ENCODE measurements at places on chromosomes 12 and 14.
A peak's percentile ranks its signal among the peaks of the same experiment; 100 is the strongest.

DNA sequence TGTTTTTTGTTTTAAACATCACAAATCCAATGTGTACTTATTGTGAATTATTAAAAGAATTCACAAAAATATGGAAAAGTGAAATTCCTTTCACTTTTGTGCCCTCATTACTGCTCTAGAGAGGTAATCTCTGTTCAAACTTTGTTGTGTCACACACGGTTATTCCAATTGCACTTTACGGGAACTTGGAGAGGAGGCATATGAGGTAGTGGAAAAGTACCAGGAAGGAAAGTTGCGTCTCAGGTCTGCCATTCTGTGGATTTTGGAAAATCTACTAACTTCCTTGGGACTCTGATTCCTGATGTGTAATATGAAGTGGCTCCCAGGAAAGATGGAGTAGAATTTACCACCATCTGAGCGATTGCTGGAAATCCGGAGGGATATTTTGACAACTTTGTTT is 90.9 kb upstream of the DCN start:
- H3K27ac ChIP-seq: peak overlapping the region; percentile 69
- H3K36me3 ChIP-seq: no peaks in the 10 kb centered on the region
- H3K4me1 ChIP-seq: peaks cover 30% of the 10 kb centered on the region
- DNase-seq: no peak

DNA sequence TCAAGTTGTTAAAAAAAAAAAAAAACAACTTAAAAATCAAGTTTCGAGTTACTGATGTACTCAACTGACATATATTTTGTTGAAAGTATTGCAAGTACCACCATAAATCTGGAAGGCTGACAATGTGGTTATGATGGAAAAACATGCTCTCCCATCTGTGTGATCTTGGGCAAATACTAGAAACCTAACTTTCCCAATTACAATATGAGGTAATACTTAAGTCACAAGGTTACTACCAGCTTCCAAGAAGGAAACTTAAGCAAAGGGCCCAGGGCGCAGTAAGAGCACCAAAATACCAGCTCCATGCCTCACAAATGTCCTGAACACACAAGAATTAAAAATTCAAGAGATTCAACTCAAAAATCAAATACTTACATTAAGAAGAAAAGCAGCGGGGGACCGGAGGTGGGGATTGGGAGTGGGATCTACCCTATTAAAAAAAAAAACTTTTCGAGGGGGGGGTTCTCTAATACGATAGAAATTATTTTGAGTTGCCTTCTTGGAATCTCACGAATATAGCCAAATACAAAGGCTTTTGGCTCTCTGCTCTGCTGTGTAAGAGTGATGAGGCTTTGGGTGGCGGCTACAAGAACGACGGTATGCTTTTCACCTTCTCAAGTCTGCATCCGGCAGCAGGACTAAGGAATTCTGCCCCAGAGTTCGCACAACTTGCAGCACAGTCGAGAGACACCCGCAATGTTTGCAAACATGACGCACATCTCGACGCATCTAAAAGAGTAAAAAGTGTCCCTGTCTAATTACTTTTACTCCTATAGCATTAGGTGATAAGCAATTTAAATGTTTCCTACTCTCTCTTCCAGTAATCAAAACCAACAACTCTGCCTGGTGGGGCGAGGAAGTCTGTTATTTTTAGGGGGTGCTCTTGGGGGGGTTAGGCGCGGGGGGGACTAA is 1.1 kb downstream of the SAV1 start:
- peaks cover 34% of the 10 kb centered on the region for H3K4me1 ChIP-seq
- H3K36me3 ChIP-seq: no peaks in the 10 kb centered on the region
- H3K27ac ChIP-seq: peak overlapping the region; percentile 98
- peak overlapping the region; percentile 73 for H3K4me3 ChIP-seq
- DNase-seq: no peak
- no peaks in the 10 kb centered on the region for H3K27me3 ChIP-seq

GRCh38 chr14:102208741-102209140 is 69.0 kb downstream of the WDR20 start:
- DNase-seq: no peak
- H3K27ac ChIP-seq: no peak overlapping the region
- no peaks in the 10 kb centered on the region for H3K4me1 ChIP-seq
- H3K4me3 ChIP-seq: no peak overlapping the region

DNA sequence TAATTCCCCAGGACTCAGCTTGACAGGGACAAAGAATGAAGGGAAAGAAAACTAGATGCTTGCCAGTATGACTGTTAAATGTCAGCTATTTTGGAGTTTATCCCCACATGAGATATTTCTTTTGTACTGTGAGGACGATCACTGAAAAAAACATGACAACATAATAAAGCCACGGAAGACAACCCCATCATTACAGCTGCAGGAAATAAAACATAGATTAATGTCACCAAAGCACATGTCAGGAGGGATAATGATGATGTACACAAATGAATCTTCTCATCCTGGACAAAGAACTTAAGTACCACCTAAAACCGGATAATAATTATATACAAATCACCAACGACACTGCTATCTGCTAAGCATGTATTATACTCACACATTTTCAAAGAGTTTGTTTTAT is 84.6 kb upstream of the GRIP1 start:
- H3K27ac ChIP-seq: no peak overlapping the region
- H3K27me3 ChIP-seq: no peaks in the 10 kb centered on the region
- no peaks in the 10 kb centered on the region for H3K36me3 ChIP-seq

DNA sequence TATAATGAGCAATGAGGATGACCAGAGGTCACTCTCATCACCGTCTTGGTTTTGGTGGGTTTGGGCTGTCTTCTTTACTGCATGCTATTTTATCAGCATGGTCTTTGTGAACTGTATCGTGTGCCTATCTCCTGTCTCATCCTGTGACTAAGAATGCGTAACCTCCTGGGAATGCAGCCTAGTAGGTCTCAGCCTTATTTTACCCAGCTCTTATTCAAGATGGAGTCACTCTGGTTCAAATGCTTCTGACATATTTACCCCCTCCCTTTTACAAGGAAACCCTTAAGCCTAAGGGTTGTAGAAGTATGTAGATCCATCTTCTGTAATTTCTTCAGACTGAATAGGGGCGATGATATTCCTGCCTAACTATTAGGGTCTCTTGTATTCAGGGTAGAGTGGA is 8.4 kb downstream of the IFI27L1 start:
- no peak for DNase-seq
- H3K4me3 ChIP-seq: no peak overlapping the region
- no peaks in the 10 kb centered on the region for H3K27me3 ChIP-seq

- no peak overlapping the region for H3K27ac ChIP-seq
- no peak for DNase-seq
- H3K27me3 ChIP-seq: no peaks in the 10 kb centered on the region
- H3K4me1 ChIP-seq: no peaks in the 10 kb centered on the region
- H3K4me3 ChIP-seq: no peak overlapping the region
- peaks cover 5% of the 10 kb centered on the region for H3K36me3 ChIP-seq
These were observed 170.6 kb downstream of the TMTC2 start for GRCh38 chr12:82857276-82857675.

GRCh38 chr12:57604454-57604991 is at the start of gene DTX3:
TSS of gene DTX3 (plus strand) at chr12:57604824. CDS start at chr12:57606518, 1,694 bp downstream.
- peaks cover 26% of the 10 kb centered on the region for H3K4me1 ChIP-seq

GRCh38 chr14:100159094-100159864 is at the start of gene DEGS2:
TSS of gene DEGS2 (minus strand) at chr14:100159645. CDS start at chr14:100159587, 58 bp downstream.
- H3K4me1 ChIP-seq: peaks cover 30% of the 10 kb centered on the region
- H3K4me3 ChIP-seq: peak within 1 kb of the TSS; percentile 42
- no peaks in the 10 kb centered on the region for H3K27me3 ChIP-seq
- DNase-seq: no peak

- H3K27me3 ChIP-seq: no peaks in the 10 kb centered on the region
- DNase-seq: no peak
- no peaks in the 10 kb centered on the region for H3K36me3 ChIP-seq
- no peak overlapping the region for H3K27ac ChIP-seq
- H3K4me1 ChIP-seq: no peaks in the 10 kb centered on the region
These were observed 29.5 kb downstream of the RIMBP2 start for GRCh38 chr12:130686511-130686991.

DNA sequence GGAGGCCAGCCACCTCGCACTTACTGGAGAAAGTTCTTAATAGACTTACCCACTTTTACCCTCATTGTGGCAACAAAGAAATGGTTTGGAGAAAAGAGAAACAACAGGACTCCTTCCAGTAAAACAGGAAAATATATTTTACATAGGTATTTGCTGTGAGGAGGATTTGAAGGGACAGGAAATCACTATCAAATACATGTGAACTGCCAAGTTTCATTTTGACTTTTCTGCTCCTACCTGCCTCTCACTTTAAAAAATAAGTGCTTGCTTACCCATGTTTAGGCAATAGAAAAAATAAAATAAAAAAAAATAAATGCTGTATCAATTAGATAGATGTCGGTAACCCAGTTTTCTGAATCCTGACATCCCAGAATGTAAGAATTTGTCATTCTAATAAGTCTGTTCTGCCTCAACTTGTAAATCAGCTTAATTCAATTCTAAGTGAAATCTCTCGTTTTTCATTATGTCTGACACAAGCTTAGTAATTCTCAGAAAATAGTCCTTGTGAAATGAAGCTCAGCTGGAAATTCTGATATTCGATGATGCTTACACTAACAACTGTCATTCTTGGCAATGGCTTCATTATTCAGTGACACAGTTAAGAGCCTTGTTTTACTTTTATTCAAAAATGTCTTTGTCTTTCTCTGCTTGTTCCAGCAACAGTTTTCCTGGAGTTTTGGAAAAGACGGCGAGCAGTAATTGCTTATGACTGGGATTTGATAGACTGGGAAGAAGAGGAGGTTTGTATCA is 131.3 kb downstream of the SLC5A8 start:
- H3K27me3 ChIP-seq: no peaks in the 10 kb centered on the region
- no peak overlapping the region for H3K27ac ChIP-seq
- no peak for DNase-seq

- no peaks in the 10 kb centered on the region for H3K27me3 ChIP-seq
- H3K27ac ChIP-seq: no peak overlapping the region
- no peak for DNase-seq
- H3K4me1 ChIP-seq: peaks cover 6% of the 10 kb centered on the region
- H3K36me3 ChIP-seq: no peaks in the 10 kb centered on the region
- no peak overlapping the region for H3K4me3 ChIP-seq
These were observed 230.5 kb downstream of the AKAP6 start for GRCh38 chr14:32559590-32559989.

- no peaks in the 10 kb centered on the region for H3K36me3 ChIP-seq
- peaks cover 36% of the 10 kb centered on the region for H3K4me1 ChIP-seq
- DNase-seq: no peak
These were observed 146.6 kb upstream of the PLEKHG7 start for GRCh38 chr12:92556141-92556540.

- no peaks in the 10 kb centered on the region for H3K36me3 ChIP-seq
- no peak overlapping the region for H3K27ac ChIP-seq
- no peak overlapping the region for H3K4me3 ChIP-seq
- H3K4me1 ChIP-seq: no peaks in the 10 kb centered on the region
- DNase-seq: no peak
- no peaks in the 10 kb centered on the region for H3K27me3 ChIP-seq
These were observed 299.3 kb upstream of the STXBP6 start for GRCh38 chr14:25349269-25349668.

GRCh38 chr12:59620326-59620725 is 24.5 kb downstream of the SLC16A7 start:
- no peak for DNase-seq
- H3K27me3 ChIP-seq: no peaks in the 10 kb centered on the region
- H3K4me3 ChIP-seq: no peak overlapping the region
- H3K27ac ChIP-seq: no peak overlapping the region

GRCh38 chr12:93322784-93323183 is 54.9 kb upstream of the NUDT4 start:
- peaks cover 6% of the 10 kb centered on the region for H3K4me1 ChIP-seq
- H3K36me3 ChIP-seq: no peaks in the 10 kb centered on the region
- DNase-seq: no peak
- H3K4me3 ChIP-seq: no peak overlapping the region
- no peaks in the 10 kb centered on the region for H3K27me3 ChIP-seq

GRCh38 chr14:23831596-23831995 is 122.0 kb upstream of the DHRS4 start:
- no peak for DNase-seq
- no peak overlapping the region for H3K27ac ChIP-seq
- no peaks in the 10 kb centered on the region for H3K36me3 ChIP-seq
- H3K4me1 ChIP-seq: no peaks in the 10 kb centered on the region

DNA sequence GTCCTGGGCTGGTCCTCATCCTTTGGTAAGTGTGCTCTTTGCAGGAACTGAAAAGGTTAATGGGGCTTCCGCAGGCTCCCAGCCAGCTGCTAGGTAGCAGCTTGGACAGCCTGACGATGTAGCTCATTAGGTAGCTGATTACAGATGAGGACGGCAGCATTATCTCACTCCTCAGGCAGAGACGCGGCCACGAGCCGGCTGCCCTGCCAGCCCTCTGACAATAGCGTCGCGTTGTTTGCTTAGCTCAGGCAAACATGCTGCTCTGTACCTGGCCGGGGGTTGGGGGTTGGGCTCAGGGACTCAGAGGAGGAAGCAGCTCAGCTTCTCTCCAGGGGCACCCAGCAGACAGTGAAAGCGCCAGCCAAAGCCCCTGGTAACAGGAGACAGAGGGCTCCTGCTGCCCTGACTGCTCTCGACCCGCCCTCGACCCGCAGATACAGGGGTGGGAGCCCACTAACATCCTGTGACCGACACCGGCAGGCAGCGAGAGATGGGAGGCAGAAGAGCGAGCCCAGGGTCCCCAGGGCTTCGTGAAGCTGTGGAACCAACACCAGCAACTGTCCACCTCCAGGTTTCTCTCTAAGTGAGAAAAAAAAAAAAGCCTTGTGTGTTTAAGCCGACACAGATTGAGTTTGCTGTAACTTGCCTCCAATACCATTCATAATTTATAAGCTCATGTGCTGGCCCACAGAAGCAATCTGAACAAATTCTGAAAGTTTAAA is 53.4 kb upstream of the DLK1 start:
- H3K4me1 ChIP-seq: peaks cover 25% of the 10 kb centered on the region
- H3K27ac ChIP-seq: no peak overlapping the region
- H3K36me3 ChIP-seq: no peaks in the 10 kb centered on the region
- no peak overlapping the region for H3K4me3 ChIP-seq
- no peak for DNase-seq
- no peaks in the 10 kb centered on the region for H3K27me3 ChIP-seq

DNA sequence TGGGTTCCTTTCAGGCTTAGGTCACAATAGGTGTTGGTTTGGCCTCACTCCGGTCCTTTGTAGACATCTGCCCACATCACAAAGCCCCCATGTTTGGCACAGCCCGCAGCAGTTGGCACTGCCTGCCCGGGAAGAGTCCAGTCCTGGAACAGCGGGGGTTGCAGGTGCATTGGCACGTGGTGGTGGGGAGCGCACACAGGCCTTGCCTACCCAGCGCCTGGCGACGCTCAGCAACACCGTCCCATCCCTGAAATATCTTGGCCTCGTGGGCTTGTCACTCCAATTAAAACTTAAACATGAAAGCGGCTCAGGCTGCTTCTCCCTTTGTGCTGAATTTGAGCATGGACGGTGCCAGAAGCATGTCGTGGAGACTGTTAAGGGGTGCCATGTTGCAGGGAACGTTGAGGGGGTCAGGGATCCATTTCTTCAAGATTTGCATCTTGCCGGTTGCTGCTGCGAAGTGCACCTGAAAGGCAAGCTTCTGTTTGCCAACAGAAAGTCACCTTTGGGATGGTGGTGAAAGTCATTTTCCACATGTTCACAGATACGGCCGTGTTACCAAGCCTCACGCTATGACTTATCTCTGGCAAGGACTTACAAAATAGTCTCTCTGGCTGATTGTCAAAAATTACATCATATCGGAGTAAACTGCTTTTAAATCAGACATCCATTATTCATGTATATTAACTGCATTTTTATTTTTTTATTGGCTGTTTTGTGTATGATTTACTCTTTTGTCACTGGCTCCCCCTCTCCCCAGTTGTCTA is 91.5 kb downstream of the FBXW8 start:
- no peaks in the 10 kb centered on the region for H3K4me1 ChIP-seq
- H3K36me3 ChIP-seq: no peaks in the 10 kb centered on the region
- no peaks in the 10 kb centered on the region for H3K27me3 ChIP-seq
- no peak overlapping the region for H3K4me3 ChIP-seq
- DNase-seq: no peak

Data from vagina (tissue), 2 donors.